GM13977 (cell line): ENCODE measurements at places on chromosomes 1 and 21.

DNA sequence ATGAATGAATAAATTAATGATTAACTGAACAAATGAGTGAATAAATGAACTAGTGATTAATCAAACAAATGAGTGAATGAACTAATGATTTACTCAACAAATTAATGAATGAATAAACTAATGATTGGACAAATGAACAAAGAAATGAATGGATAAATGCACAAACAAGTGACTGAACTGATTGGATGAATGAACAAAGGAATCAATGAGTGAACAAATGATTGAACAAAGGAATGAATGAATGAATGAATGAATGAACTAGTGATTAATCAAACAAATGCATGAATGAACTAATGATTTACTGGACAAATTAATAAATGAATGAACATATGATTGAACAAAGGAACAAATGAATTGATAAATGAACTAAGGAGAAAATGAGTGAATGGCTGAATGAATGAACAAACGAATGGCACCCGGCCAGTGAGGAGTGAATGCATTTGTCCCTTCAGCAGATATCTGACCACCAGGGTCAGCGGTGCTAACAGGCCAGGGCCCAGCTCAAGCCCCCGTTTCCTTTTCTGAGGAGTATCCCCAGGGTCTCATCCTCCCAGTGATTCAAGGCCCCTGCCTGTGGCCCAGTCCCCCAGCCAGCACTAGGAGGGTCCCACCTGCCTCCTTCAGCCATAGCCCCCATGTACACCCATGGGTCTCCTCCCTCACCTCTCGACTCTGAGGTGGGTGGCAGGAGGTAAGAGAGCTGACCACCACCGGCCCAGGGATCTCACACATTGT is 49.9 kb downstream of the WNT9A start:
- DNase-seq: no peak

DNA sequence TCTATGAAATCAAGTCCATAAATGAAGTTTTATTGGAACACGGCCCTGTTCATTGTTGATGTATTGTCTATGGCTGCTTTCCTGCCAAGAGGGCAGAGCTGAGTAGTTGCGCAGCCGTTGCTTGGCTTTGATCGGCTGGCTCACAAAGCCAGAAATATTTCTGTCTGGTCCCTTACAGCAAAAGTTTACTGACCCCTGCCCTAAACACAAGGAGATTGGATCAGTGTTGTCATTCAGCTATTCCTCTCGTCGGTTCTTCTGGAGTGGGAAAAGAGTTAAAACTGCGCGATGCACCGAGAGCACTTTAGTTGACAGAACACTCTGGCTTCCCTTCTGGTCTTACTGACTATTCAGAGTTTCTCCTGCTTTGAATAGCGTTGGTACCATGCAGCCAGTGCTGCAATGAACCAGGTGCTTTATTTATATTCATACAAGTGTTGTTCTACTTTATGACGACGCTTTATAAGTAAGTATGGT is 868 bp downstream of the ZBTB40 start:
- DNase-seq: peak; percentile 21

GRCh38 chr1:198156111-198156744 is 570 bp upstream of the NEK7 start:
- DNase-seq: peak; percentile 77

- no peak for DNase-seq
These were observed 12.0 kb upstream of the PRELP start for GRCh38 chr1:203463469-203464062.

- no peak for DNase-seq
These were observed 59.5 kb upstream of the CD55 start for GRCh38 chr1:207261971-207262370.

- no peak for DNase-seq
These were observed 3.8 kb downstream of the RGS2 start for GRCh38 chr1:192812420-192813209.

- peak; percentile 32 for DNase-seq
These were observed 18.9 kb downstream of the SLC16A1 start for GRCh38 chr1:112937070-112937469.

DNA sequence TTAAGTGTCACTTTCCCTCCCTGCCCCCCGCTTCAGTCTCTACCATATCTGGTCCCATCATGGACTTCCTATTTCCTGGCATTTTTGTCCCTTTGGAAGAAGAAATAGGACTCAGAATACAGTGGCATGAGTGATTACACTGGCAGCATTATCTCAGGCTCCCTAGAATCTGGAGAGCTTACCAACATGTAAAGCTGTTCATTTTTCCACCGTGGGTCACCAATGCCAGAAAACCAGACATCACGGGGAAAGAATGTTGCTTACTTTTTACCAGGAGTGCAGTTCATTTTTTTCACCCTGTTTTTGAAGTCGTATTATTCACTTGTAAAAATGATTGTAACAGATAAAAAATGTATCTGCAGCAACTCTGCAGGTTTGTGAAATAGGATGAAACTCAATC is 44.8 kb downstream of the BACH1 start:
- no peak for DNase-seq

- no peak for DNase-seq
These were observed 234.6 kb upstream of the IRF2BP2 start for GRCh38 chr1:234844479-234845031.

DNA sequence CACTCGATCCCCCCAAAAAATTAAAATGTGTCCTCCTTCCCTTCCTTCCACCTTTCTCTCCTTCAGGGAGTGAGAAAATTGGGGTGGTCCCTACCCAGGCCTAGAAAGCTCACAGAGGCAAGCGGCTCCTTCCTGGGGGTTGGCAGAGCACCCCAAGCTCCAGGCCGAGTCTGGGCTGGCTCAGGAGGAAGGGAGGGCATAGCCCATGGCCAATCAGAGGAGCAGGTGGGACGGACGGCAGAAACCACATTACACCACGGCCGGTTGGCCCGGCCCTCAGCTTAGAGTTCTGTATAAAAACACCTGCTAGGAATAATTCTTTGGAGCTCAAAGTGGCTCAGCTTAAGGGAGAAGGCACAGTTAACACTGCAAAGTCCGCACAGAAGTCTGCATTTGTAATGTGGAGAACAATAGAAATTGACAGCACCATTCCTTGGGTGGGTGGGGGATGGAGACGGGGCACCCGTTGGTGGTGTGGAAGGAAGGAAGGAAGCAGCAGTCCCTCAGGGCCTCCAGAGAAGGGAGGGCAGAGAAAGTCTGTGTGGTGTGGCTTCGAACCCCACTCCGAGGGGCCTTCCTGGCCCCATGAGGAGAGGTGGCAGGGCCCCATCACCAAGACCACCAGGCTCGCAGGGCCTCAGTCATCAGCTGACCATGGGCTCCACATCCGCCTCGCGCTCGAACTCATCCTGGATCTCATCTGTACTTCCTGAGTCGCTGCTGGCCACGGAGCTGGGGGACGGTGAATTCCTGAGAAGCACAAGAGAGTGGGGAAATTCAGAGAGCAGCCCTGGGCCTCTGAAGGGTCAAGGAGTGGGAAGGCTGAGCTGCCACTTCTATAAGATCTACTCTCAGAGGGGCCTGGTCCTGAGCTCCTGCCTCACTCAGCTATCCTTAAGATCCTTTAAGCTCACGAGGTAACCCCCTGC is 5.8 kb upstream of the ALDH4A1 start:
- peak; percentile 51 for DNase-seq

GRCh38 chr1:111736548-111737215 is 2.5 kb downstream of the INKA2 start:
- DNase-seq: no peak

DNA sequence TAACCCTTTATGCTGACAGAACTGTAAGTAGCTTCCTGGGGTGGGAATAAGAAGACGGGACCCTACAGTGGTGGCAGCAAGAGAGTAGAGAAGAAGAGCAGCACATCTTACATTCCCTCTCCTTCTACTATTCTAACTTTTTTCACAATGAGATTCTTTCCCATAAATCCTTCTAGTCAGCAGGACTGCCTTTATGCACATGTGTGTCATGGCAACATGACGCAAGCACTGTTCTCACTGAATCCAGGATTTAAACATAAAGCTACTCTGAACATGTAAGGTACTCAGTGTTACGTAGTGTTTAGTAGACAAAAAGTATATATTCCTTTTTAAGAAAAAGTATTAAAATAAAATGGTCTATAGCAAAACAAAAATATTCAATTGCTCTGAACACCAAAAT is 309.7 kb upstream of the LYPLAL1 start:
- no peak for DNase-seq

DNA sequence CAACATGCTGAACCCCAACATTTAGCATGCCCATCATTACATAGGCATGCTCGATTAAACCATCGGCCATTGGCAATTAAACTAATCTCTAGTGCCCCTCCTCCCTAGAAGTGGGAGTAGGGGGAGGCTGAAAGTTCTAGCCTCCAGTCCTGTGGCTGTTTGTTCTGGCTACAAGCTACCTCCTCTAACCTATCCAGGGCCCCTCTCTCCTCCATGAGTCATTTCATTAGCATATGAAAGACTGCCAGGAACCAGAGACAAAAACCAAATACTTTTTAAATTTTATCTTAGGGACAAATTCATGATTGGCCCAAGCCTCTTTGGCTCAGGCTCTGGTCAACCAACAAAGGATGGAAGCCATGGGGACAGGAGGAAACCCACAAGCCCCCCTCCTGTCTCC is 231.1 kb downstream of the CACNA1E start:
- no peak for DNase-seq

- no peak for DNase-seq
These were observed 3.4 kb upstream of the GABPB2 start for GRCh38 chr1:151067185-151067584.

DNA sequence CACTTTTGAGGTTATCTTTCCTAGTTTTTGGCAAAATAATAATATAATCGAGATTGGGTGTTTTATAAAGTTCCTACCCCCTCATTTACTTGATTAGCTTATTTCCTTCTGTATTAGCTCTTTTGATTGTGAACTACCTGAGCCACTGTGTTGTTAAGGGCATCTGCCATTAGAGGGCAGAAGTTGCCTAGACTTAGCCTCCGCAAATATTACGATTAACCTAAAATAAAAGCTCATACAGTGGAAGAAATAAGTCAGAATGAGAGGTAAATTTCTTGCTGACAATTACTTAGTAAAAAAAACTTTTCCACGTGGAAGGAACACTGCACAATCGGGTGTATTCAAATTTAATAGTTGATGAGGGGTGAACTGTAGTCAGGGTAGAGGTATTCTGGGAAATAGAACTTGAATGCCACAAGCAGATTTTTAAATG is 2.3 kb downstream of the H3-3A start:
- DNase-seq: peak; percentile 60

GRCh38 chr1:43832998-43833397 is 100.6 kb upstream of the ARTN start:
- DNase-seq: no peak

- peak; percentile 10 for DNase-seq
These were observed 49.2 kb downstream of the RALGPS2 start for GRCh38 chr1:178774263-178774662.

GRCh38 chr1:22500058-22500457 is 48.4 kb downstream of the ZBTB40 start:
- no peak for DNase-seq

GRCh38 chr1:223759273-223759672 is 46.9 kb downstream of the CAPN2 start:
- DNase-seq: no peak

DNA sequence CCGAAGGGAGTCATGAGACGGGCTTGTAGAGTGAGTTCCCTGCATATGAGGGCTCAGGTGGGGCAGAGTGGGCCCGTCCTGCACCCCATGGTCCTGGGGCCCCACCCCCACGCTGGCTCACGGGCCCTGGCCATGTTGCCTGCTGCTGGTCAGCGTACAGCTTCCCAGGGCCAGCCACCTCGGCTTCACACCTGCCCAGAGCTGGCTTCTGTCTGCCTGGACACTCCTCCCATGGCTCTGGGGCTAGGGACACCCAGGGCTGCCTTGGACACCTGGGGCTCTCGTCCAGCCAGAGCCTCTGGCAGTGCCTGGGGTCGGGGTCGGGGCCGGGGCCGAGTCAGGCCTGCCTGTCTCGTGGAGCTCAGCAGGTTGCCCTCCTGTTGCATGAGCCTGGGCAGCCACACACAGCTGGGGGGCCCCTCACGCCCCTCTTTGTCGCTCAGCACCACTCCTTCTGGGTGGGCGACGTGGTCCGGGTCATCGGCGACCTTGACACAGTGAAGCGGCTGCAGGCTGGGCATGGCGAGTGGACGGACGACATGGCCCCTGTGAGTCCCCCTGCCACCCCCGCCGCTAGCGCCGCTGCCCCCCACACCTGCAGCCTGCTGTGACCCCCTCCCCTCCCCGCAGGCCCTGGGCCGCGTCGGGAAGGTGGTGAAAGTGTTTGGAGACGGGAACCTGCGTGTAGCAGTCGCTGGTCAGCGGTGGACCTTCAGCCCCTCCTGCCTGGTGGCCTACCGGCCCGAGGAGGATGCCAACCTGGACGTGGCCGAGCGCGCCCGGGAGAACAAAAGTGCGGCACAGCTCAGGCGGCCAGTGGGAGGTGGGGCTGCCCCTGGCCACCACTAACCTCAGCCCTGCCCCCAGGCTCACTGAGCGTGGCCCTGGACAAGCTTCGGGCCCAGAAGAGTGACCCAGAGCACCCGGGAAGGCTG is 5.5 kb upstream of the MMP23B start:
- DNase-seq: no peak

GRCh38 chr21:34332347-34332746 is 31.5 kb upstream of the KCNE2 start:
- DNase-seq: no peak

GRCh38 chr1:90707363-90707710 is 9.8 kb downstream of the BARHL2 start:
- peak; percentile 55 for DNase-seq

DNA sequence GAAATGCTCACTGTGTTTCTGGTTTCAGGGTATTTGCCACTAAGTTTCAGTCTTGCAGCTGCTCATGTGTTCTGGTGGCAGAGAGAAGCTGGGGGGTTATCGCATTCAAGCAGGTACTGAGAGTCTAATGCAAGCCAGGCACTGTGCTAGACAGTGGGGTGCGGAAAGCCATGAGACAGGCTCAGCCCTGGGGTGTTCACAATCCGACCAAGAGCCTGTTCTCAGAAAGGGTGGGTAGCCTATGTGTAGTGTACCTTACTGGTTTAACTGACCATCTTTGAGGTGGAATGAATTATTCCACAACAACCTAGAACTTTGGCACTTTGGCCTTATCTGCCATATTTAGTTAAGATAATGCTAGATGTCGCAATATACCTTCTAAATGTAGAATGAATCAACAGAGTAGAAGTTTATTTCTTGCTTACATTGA is 55.3 kb upstream of the ROR1 start:
- no peak for DNase-seq

DNA sequence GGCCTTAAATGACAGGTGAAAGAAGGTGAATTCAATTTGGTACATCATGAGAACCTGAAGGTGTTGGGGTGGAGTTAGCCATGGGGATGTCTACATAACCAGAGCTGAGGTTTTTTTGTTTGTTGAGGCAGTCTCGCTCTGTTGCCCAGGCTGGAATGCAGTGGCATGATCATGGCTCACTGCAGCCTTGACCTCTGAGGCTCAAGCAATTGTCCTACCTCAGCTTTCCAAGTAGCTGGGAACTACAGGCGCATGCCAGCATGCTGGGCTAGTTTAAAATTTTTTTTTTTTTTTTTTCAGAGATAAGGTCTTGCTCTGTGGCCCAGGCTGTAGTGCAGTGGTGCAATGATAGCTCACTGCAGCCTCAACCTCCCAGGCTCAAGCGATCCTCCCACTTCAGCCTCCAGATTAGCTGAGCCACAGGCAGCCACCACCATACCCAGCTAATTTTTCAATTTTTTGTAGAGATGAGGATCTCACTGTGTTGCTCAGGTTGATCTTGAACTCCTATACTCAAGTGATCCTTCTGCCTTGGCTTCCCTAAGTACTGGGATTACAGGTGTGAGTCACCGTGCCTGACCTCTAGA is 1.9 kb upstream of the MPZ start:
- no peak for DNase-seq
